ENCODE measurements at places on chromosomes 1 and 21.

DNA sequence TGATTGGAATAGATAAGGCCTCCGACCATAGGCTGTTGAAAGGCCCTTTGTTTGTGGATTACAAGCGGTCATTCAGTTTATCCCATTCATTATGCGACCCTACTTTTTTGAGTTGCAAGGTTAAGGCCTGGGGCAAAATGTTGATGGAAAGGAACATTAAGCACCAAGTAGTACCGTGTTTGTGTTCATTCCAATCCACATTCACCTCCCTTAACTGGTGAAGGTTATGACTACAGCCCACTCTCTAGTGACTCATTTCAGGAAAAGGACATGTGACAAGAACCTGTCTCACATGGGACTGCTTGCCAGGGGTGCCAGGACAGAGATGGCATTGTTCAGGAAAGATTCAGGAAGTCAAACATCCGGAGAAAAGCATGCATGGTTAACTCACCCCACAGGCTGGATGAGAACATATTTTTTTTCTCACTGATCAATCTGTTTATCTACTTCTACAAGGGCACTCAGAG is 81.6 kb downstream of the CD58 start:
- no peak for DNase-seq

- DNase-seq, result no peak
Observed at GRCh38 chr1:228108055-228108690, 926 bp downstream of the MRPL55 start.

GRCh38 chr21:31665397-31665796 is 5.9 kb downstream of the SOD1 start:
- no peak for DNase-seq

DNA sequence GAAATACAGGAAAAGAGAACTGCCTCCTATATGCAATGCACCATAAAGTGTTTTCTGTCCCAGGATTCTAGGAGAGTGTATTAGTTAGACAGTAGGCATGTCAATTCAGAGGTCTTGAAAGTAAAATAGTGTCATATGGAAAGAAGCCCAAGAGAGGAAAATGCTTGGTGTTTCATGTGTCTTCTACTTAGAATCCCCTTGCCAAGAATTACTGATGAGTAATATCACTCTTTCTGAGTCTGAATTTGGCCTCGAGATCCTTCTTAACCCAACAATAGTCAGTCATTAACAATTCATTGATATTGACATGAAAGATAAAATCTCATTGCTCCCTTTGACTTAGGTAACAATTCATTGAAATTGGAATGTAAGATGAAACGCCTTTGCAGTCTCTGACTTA is 972.2 kb downstream of the TTLL7 start:
- DNase-seq, result no peak

Data from ACHN (cell line).